RWPE1 (cell line): ENCODE measurements at places on chromosomes 3 and 15.

DNA sequence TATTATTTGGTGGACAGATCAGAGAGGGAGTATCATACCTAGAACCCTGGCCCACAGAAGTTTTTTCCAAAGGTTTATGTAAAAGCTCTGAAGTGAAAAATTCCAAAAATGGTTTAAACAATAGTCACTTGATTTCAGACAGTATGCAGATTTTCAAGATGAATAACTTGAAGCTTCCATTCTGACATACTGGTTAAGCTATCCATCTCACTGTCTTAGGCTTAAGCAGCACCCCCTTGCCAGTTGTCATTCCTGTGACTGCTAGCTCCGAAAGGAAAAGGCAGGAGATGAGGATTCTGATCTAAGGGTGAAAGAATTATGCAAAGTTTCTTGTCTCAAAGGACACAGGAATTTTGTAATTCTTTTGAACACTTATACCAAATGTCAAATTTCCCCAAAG lies 337.5 kb upstream of the THBS1 start:
- no peak for DNase-seq

- no peak for DNase-seq
Observed at GRCh38 chr3:142735462-142735861, 11.6 kb downstream of the TRPC1 start.

DNA sequence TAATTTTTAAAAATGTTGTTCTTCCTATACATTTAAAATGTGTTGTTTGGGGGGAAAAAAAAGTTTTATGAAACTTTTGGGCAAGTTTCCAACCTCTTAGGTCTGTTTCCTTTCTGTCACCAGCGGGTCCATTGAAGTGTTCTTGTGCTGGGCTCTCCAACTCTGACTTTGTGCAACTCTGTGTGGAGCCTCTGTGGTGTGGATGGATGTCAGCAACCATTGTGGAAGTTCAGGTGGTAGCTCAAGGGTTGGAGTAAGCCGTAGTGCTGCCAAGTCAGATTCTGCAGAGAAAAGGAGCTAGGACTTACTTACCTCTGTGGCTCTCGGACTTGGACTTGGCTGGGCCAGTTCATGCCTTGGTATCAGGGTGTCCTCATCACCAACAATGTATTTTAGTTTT lies 22.4 kb downstream of the ARID3B start:
- DNase-seq: no peak

DNA sequence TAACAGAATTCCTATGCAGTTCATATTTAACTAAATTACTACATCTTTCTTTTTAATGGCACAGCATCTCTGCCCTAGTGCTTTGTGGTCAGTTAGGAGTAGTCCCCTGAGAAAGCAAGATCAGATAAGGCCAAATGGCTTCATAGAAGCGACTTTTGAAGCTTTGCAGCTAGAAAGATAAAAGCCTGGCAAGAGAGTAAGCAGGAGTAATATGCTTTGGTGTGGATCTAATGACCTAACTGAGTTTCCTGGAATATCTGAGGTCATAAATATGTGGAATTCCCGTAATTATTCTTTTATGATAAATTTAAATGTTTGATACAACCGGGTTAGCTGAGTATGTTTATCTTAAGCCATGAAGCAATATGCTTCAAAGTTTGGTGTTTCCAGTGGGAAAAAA lies 374.9 kb upstream of the LRRC3B start:
- DNase-seq: no peak

DNA sequence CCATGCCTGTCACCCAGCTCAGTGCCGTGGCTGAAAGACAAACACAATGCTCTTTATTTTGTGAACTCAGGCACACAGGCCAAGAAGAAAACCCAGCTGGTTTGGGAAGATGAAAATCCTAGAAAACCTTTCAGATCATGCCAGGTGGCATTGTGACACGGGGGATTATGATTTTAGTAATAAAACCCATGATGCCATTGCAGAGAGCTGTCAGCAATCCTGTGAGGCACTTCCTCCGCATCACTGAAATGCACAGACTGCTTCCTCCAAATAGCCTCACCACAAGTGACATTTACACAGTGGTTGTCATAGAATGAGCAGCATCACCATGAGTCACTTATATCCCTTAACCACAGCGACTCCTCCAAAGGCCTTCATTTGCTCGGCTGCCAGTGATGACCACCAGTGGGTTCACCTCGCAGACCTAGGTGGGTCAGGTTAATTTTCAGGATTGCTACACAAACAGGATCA lies 22.7 kb downstream of the ABHD6 start:
- DNase-seq: no peak

DNA sequence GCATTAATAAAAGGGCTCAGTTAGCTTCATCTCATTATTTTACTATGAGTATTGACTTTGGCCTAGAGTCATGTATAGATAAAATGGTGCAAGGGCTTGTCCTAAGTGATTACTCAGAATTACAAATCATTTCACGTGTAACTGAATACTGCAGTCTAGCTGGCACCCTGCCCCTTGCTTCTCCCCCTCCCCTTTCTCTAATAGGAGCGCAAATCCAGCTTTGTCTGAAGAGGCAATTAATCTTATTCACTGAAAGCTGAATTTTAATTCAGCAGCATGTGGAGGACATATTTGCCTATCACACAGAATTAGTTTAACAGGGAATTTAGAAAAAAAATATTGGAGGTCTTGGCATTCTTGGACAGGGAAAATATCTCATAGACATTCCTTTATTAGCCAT lies 412.1 kb upstream of the DPH6 start:
- DNase-seq: no peak
